ENCODE measurements at places on chromosomes 2 and 18. TPM values are rescaled to one million over a fixed set of nuclear protein-coding genes. Genes with fewer than 3 reads are reported as not detected.

Gene NTSR2
- 0.16 TPM for polyA plus RNA-seq

Gene CYRIA
- 1.2 TPM for polyA plus RNA-seq

Gene FBXO41
- 1.8 TPM for polyA plus RNA-seq

Gene NEB
- 31.0 TPM for polyA plus RNA-seq

Gene DNAH6
- 0.07 TPM for polyA plus RNA-seq

Gene DNER
- polyA plus RNA-seq = 13.6 TPM

Gene DOCK10
- 0.86 TPM for polyA plus RNA-seq

Gene B4GALT6
- 4.1 TPM for polyA plus RNA-seq

Gene HOXD12
- not detected for polyA plus RNA-seq

Gene KLHL30
- 15.9 TPM for polyA plus RNA-seq

Gene CYTIP
- polyA plus RNA-seq = 1.3 TPM
